ENCODE measurements at places on chromosomes 16 and 17. TPM values are rescaled to one million over a fixed set of nuclear protein-coding genes. Genes with fewer than 3 reads are reported as not detected.

DNA sequence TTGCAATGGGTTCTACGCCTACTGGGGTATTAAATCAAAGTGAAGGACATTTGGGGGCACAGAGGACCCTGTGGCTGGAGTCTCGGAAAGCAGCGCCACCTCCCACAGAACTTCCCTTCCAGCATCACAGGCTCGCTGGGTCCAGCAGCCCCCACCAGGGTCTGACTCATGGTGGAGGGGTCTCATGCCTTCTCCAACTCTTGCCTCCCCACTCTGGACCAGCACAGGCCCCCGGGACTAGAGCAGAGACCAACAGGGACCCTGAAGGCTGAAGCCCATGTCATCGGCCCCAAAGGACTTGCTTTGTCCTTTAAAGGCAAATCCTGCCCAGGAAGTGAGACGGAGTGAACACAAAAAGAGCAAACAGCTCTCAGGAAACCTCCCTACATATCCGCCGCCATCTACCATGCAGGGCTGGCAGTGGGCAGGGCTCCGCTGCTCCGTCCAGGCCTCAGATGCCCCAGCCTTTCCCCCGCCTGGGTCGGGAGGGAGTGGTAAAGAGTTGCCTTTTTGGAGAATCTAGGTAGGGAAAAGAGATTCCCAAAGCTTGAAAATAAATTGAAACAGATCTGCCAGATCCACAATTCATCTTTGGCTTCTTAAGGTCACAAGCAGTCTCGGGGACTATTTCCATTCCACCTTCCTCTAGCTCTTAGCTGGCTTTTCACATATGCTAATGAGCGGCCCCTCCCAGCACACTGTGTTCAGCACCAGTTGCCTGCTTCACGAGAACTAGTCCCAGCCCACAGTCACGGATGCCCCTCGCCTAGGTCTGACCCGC lies 2.1 kb upstream of the GPRC5C start:
- DNase-seq, result no peak
- peak overlapping the region; percentile 55 for H3K27ac ChIP-seq
- no peak overlapping the region for H3K4me3 ChIP-seq
- peaks cover 17% of the 10 kb centered on the region for H3K27me3 ChIP-seq

TIMP2 gene
- total RNA-seq, result 187 TPM

RDM1 gene
- total RNA-seq, result not detected

GRCh38 chr16:12611006-12611477 lies 192.6 kb downstream of the CPPED1 start:
- no peaks in the 10 kb centered on the region for H3K27me3 ChIP-seq
- no peaks in the 10 kb centered on the region for H3K36me3 ChIP-seq
- no peak overlapping the region for H3K4me3 ChIP-seq
- peak; percentile 27 for DNase-seq
- H3K4me1 ChIP-seq, result peaks cover 24% of the 10 kb centered on the region
- peak overlapping the region; percentile 36 for H3K27ac ChIP-seq

- H3K27me3 ChIP-seq, result no peaks in the 10 kb centered on the region
- peak overlapping the region; percentile 73 for H3K27ac ChIP-seq
- no peak overlapping the region for H3K4me3 ChIP-seq
- H3K4me1 ChIP-seq, result peaks cover 22% of the 10 kb centered on the region
Measured at GRCh38 chr17:47620503-47621245, 29.0 kb upstream of the KPNB1 start.

KRTAP4-5 gene
- not detected for total RNA-seq

ADAT1 gene
- 37.9 TPM for total RNA-seq

GRCh38 chr17:7849130-7849750 lies 5.6 kb upstream of the TMEM88 start:
- no peak overlapping the region for H3K27ac ChIP-seq
- H3K36me3 ChIP-seq, result peaks cover 11% of the 10 kb centered on the region
- no peak overlapping the region for H3K4me3 ChIP-seq
- H3K4me1 ChIP-seq, result peaks cover 15% of the 10 kb centered on the region

PIRT gene
- total RNA-seq, result not detected

- peak overlapping the region; percentile 85 for H3K4me3 ChIP-seq
- peaks cover 45% of the 10 kb centered on the region for H3K4me1 ChIP-seq
- DNase-seq, result no peak
- H3K36me3 ChIP-seq, result peaks cover 10% of the 10 kb centered on the region
Measured at GRCh38 chr17:42780851-42781638, 635 bp downstream of the WNK4 start.

DNA sequence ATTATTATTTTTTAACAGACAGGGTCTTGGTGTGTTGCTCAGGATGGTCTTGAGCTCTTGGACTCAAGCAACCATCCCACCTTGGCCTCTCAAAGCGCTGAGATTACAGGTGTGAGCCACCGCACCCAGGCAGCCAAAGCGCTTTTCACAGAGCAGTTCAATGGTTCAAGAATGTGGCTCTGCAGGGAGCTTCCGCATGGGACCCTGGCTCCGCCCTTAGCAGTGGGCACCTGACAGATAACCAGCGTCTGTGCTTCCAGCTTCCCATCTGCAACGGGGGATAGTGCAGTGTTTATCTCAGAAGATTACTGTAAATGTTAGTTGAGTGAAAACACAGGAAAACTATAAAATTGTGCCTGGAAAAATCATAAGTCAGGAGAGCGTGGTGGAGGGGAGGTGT lies 99.4 kb downstream of the KCNJ12 start:
- no peak overlapping the region for H3K27ac ChIP-seq
- DNase-seq, result no peak
- no peaks in the 10 kb centered on the region for H3K4me1 ChIP-seq
- H3K36me3 ChIP-seq, result no peaks in the 10 kb centered on the region

- H3K4me3 ChIP-seq, result no peak overlapping the region
- no peak overlapping the region for H3K27ac ChIP-seq
- no peaks in the 10 kb centered on the region for H3K27me3 ChIP-seq
- H3K36me3 ChIP-seq, result no peaks in the 10 kb centered on the region
- no peak for DNase-seq
Measured at GRCh38 chr16:80167657-80168390, 373.0 kb upstream of the DYNLRB2 start.

HOXB8 gene
- not detected for total RNA-seq

- H3K27me3 ChIP-seq, result no peaks in the 10 kb centered on the region
- peak overlapping the region; percentile 90 for H3K27ac ChIP-seq
- H3K36me3 ChIP-seq, result no peaks in the 10 kb centered on the region
- H3K4me1 ChIP-seq, result peaks cover 40% of the 10 kb centered on the region
- DNase-seq, result peak; percentile 99
- H3K4me3 ChIP-seq, result no peak overlapping the region
Measured at GRCh38 chr17:41547921-41548843, 20.1 kb upstream of the KRT19 start.

- H3K36me3 ChIP-seq, result no peaks in the 10 kb centered on the region
- H3K4me1 ChIP-seq, result peaks cover 11% of the 10 kb centered on the region
- no peak overlapping the region for H3K4me3 ChIP-seq
- no peaks in the 10 kb centered on the region for H3K27me3 ChIP-seq
Measured at GRCh38 chr16:23258919-23259237, 43.2 kb upstream of the SCNN1B start.

MINK1 gene
- total RNA-seq, result 63.2 TPM

GRCh38 chr17:45640141-45640850 lies 143.8 kb upstream of the CRHR1 start:
- no peak overlapping the region for H3K27ac ChIP-seq
- no peaks in the 10 kb centered on the region for H3K27me3 ChIP-seq
- no peaks in the 10 kb centered on the region for H3K4me1 ChIP-seq
- no peaks in the 10 kb centered on the region for H3K36me3 ChIP-seq
- H3K4me3 ChIP-seq, result no peak overlapping the region

- H3K27ac ChIP-seq, result no peak overlapping the region
- peaks cover 4% of the 10 kb centered on the region for H3K4me1 ChIP-seq
- no peak for DNase-seq
- no peak overlapping the region for H3K4me3 ChIP-seq
- H3K36me3 ChIP-seq, result no peaks in the 10 kb centered on the region
Measured at GRCh38 chr16:22023505-22023904, 15.6 kb downstream of the MOSMO start.

CPHXL2 gene
- not detected for total RNA-seq

DNA sequence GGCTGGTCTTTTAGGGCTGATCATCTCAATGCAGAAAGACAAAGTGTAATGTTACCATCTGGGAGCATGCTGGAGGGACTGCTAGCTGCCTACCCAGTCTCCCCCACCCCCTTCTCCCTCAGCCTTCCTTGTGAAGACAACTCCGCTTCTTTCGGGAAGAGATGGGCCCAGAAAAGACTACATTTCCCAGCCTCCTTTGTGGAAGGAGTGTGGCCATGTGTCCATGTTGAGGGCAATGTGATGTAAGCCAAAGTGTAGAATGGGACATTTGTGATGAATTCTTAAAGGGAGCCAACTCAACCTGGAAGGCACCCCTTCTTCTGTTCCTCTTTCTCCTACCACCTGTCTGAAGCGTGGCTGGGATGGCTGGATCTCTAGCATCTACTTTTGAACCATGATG lies 16.3 kb downstream of the ABCC12 start:
- peaks cover 4% of the 10 kb centered on the region for H3K4me1 ChIP-seq
- no peaks in the 10 kb centered on the region for H3K27me3 ChIP-seq
- H3K4me3 ChIP-seq, result no peak overlapping the region
- H3K27ac ChIP-seq, result no peak overlapping the region
- DNase-seq, result no peak
- no peaks in the 10 kb centered on the region for H3K36me3 ChIP-seq

CFAP97D1 gene
- total RNA-seq, result 0.16 TPM

Measured in astrocyte (in vitro differentiated cells and primary cell).